ENCODE measurements at places on chromosomes 12 and 14.

DNA sequence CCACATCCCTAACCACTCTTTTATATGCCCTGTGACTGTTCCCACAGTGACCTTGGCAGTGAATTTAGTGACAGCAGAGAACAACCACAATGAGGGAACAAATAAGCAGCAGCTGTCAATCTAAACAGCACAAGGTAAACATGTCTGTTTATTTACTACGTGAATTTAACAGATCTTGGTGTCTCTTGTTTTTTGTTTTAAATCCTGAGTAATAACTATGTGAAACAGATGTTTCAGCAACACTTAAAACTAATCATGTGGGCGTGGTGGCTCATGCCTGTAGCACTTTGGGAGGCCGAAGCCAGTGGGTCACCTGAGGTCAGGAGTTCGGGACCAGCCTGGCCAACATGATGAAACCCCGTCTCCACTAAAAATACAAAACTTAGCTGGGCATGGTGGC is 17.0 kb upstream of the CFAP54 start:
- DNase-seq = no peak

DNA sequence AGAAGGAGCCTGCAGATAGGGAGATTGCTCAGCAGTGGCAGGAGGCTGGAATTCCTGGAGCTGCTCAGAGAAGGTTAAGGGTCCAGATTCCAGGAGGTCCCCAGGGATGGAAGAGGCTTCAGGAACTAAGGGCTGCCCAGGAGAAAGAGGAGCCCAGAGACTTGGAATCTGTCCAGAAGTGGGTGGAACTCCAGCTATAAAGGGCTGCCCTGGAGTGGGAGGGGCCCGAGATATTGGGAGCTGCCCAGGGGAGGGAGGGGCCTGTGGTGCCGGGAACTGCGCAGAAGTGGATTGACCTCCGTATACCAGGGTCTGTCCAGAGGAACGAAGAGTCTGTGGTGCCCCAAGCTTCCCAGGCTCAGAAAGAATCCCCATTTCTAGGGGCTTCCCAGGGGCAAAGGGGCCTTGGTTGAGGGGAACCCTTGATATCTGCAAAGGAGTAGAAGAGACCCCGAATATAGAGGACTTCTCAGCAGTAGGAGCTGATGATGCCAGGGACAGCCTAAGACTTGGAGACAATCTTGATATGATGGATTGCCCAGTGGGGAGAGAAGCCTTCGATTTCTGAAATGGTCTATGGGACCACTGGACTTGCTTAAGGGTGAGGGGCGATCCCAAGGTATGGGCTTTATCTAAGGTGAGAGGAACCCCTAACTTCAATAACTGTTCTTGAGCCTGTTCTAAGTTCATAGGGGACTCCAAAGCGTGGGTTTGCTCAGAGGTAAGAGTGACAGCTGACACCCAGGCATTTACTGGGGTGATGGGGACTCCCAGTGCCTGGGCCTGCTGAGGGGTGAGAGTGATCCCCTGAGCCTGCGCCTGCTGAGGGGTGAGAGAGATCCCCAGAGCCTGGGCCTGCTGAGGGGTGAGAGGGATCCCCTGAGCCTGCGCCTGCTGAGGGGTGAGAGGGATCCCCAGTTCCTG is 45.0 kb downstream of the FAM186A start:
- no peak for DNase-seq

DNA sequence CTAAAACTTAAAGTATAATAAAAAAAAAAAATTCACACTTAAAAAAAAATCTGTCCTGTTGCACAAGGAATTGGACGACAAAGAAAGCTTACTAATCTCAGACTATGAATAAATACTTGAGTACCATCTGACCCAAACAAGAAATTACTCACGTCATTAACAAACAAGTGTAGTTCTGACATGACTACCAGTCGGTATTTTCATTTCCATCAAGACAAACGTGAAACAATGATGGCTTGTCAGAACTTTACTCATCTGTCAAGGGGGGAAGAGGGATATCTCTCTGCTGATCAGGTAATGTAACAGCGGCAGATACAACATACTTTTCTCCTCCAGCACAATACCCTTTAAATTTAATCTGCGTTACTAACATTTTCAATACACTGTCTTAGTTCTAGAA is 78.3 kb downstream of the CDK17 start:
- no peak for DNase-seq

- DNase-seq = peak; percentile 4
Observed at GRCh38 chr14:57066887-57067513, 201.7 kb downstream of the EXOC5 start.

- no peak for DNase-seq
Observed at GRCh38 chr12:128693771-128694170, 130.0 kb downstream of the SLC15A4 start.

DNA sequence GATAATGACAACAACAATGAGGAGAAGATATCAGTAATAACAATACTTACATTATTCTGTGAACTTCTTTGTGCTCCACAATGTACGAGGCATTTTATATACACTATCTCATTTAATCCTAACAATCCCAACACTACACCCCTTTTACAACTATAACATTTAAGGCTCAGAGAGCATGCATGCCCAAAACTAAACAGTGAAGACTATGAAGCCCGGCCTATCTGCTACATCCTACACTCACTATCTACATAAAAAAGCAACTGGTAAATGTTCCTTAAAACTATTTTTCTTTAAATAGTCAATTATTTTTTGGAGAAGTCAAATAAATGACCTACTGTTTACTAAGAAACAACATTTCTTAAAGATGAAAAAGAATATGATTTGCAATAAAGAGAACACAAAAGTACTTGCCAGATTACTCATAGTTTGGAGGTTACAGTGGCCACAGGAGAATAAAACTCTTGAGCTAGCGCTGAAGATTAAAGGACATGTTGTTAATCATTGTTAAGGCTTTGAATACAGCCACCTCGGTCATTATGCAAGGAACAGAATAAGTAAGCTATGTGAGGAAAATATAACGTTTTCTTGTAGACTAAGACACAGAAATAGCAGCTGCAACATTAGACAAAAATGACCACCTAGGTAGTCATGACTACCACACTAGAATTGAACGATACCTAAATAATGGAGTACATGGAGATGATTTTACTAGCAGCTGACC is 56.7 kb downstream of the EPS8 start:
- no peak for DNase-seq

All from urinary bladder (tissue), 4 donors.